ENCODE measurements at places on chromosomes 3 and 15.

DNA sequence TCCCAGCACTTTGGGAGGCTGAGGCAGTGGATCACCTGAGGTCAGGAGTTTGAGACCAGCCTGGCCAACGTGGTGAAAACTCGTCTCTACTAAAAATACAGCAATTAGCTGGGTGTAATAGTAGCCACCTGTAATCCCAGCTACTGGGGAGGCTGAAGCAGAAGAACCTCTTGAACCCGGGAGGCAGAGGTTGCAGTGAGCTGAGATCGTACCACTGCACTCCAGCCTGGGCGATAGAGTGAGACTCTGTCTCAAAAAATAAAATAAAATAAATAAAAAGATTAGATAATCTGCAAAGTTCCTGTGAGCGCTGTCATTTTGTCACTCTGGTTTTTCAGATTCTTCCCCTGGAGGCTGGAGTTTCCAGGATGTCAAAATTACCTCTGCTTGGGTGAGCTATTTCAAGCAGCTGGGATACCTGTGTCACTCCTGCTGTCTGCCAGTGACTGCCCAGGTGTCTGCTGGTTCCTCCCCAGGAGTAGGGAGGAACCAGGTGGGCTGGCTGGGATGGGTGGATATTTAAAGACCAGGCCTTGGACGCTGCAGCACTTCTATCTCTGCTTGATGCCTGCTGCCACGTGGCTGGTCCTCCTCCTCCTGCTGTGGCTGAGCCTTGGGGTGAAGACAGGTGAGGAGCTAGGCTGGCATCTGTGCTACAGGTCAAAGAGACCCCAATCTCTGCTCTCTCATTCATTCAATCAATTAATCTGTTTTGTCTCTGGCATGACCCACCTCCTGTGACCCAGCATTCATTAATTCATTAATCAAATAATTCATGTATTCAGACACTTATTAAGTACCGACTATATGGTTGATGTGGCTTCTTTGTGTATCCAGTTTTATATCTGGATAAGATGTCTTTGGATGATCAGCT, 19.5 kb upstream of the MUC20 start:
- DNase-seq = no peak

- no peak for DNase-seq
Measured at GRCh38 chr15:34338347-34338746, 766 bp upstream of the SLC12A6 start.

- DNase-seq = no peak
Measured at GRCh38 chr15:33915571-33916407, 52.5 kb upstream of the CHRM5 start.

DNA sequence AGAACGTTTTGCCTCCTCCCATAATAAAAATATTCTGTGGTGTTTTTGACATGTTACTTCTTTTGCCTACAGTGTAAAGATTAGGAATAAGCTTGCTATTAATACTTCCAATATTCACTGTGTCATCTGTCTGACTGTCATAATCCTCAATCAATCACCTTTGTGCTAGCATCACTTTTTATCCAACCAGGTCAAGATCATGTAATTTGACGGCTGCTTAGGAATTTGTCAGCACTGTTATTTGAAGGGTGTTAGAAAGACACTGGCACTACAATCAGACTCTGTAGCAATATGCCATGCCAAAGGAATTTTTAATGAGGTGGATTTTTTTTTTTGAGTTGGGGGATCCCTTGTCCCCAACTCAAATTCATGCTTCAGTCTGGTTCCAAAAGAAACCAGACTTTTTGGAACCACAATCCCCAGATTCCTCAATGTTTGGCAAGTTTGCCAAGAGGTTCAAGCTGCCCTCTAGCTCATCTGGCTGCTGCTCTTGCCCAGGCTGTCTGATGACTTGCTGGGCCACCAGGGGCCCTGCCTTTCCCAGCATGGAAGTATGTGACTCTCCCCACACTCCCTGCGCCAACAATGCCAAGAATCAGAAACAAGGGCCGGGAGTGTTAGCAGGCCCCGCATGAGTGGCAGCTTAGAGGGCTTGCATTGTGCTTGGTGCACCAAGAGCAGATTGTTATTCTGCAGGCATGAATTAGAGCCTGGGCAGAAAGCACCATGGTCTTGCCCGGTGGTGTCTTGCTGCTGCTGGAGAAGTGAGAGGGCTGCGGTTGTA, 58.6 kb upstream of the TSC22D2 start:
- no peak for DNase-seq

DNA sequence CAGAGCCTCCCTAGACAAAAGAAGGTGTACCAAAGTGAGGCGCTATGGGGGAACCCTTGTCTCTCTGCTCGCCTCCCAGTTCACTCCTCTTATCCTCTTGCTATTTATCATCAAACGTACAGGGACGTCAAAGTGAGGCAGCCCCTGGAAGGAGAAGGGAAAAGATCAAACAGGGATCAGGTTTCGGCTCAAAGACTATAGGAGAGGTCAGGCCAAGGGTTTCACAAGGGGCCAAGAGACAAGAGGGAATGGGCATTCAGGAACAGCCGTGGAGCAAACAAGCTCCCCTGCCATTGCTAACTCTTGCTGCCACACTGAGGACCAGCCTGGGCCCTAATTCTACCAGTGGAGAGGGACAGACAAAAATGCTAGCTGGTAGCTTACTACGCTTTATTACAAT, 168.7 kb downstream of the GREM1 start:
- no peak for DNase-seq

DNA sequence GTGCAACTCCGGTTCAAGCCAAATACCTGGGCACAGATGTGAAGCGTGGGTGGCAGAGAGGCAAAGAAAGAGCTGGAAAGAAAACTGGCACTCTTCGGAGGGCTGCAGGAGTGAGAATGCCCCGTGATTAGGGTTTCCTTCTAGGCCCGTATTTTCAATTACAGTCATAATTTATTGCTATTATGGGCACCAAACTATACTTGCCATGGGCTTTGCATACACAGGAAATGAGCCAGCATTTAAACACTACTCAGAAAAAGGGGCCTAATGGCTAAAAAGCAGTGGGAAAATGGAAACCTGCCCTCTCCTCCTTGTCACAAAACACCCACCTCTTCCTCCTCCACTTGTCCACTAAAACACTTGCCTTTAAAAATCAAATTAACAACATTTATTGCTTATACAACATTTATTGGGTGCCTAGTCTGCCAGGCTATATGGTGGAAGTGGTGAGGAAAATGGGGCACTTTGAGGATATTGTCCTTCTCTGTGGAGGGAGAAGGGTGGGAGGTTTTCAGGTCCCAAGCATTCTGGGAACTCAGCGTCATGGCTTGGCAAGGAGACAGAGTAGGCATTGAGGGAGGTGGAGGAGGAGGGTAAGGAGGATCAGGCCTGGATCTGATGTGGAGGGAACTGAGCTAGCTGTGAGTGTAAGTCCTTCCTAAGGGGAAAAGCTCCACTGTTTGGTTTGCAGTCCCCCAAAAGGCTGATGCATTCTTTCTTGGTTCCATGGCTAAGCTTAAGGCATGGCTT, 160.9 kb downstream of the SLCO3A1 start:
- DNase-seq = no peak

- no peak for DNase-seq
Measured at GRCh38 chr15:86444527-86444926, 364.9 kb downstream of the AGBL1 start.

GRCh38 chr3:21618695-21619094, 132.3 kb downstream of the ZNF385D start:
- DNase-seq = no peak

DNA sequence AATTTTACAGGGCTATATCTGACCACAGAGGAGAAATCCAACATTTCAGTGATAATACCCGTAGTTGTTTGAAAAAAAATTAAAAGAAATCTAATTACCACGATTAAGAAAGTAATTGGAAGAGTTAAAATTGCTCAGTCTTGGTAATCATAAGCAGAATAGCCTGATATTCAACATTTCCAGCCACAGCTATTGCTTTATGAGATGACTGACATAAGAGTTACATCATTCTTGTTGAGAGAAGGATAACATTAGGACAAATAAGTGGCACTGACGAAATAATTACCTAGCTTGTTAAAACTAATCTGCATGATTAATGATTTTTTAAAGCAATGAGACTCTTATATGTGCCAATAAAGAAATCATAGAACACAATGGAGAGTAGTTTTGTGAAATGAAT, 825.0 kb upstream of the GBE1 start:
- DNase-seq = no peak

DNA sequence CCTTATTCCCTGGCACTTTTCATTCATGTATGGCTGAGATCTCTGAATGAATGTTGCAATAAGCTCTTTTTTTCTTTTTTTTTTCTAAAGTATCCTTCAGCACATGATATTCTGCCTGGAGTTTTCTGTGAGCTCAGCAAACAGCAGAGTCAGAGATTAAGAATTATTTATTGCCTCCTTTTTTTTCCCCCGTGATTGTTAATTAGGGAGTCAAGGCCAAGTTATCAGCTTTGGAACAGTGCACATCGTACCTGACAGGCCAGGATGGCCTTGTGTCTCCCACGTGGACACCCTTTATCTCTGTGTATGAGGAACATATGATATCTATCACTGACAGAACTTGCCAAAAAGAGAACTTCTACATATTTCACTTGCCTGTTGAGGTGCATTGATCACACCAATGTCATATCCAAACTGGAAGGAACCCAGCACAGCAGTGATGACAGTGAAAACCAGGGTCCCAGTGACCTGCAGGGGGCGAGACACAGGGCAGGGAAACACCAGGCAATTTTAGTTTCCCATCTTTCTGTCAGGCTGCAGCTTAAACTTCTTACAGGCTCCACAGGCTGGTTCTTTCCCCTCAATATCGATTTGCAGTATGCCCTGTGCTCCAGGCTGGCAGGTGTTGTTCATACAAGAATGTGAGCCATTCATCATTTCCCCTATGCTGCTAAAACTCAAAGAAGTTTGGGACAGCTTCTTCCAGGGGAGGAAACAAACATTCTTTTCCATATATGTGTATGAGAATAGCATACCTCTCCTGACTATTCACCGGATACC, 8.2 kb downstream of the SLC2A2 start:
- peak; percentile 27 for DNase-seq

DNA sequence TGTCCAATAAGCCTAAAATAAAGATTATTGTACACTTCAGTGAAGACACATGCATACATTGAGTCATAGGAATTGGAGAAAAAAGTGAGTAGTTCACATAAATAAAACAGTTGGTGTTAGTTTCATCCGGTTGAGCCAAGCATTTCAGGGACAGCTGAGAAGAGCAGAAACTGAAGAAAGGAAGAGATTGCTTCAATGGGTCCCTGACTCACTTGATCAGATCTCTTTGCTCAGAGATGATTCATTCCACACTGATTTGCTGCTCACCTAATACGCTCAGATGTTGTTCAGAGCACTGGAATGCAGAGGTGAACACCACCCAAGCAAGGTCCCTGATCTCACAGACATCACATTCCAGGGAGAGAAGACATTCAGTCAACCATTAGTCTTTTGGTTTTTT, 93.7 kb downstream of the RAD18 start:
- no peak for DNase-seq

DNA sequence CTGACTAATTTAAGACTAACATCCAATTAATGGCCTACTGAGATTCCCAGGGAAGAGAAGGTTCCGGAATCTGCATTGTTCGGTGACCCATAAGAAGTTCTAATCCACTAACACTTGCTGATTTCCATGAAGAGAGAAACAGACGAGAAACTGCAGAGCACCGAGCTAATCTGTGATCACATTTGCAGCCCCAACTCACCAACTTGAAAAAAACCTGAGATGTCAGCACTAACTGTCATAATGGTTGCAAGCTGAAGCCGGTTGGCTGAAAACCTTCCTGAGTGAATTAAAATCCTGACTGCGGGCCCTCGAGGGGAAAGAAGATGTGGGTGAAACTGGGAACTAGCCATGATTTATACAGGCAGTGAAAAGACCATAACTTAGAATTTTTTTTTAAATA, 204.8 kb upstream of the IGF1R start:
- no peak for DNase-seq

DNA sequence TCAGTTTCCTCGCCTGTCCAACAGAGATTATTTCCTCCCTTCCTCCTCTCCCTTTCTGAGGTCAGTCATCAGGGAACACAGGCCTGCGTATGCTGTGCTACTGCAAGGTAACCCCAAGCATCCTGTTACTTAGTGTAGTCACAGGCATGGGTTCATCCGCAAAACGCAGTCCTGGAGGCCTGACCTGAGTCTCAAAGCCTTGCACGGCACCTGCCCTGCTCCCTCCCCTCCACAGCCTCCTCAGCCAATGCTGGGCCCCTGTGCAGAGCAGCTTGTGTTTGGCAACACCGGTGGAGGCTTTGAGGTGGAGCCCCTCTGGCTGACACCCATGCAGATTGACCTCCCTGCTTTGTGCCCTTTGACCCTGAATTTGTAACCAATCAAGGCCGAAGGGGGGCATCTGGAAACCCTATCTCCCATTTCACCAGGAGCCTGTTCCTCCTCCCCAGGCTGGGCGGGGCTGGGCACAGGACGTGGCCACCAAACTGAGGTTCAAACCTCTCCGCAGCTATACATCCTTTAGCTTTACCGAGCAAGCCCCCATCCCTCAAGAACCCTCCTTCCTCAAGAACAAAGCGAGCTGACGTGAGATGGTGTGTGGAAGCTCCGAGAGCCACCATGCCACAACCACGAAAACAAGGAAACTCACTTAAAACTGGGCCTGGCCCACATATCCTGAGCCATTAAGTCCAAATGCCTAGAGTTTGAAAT, 21.5 kb downstream of the TKT start:
- no peak for DNase-seq

DNA sequence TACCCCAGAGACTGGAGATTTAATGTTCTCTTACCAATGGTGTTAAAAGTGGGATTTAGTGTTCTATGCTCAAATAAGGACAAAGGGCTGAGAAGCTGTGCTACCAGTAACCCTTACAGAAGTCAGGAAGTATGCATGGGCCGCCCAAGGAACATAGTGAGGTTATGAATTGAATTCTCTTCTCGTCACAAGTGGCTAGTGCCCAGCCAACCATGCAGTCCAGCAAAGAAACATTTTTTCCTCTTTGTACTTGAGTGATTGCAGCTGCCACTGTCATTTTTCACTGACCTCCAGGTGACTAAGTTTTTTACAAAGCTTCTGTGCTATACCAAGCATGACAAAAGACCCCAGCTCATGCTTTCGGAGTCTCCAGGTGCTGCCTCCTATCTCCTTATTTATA, 110.6 kb upstream of the DCBLD2 start:
- DNase-seq = no peak

DNA sequence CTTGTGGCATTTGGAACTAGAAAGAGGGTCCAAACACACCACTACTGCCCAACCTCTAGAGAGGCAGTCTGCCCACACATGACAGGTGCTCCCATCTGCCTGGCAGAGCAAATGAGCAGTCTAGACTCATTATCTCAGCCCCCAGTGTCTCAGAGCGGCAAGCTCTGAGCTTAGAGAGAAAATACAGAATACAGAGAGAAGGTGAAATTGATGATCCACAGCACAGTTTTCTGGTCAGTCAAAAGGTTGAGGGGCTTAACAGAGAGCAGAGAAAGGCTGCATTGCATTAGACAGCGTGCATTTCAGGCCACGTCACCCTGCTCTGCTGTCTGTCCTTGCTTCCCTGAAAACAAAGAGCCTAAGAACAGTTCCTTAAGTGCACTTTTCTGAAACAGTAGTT, 135.1 kb downstream of the KCNMB2 start:
- DNase-seq = no peak

Data from activated CD8-positive, alpha-beta T cell treated with anti-CD3 and anti-CD28 coated beads for 36 hours (primary cell).